Skin of body (tissue), 3 donors: ENCODE measurements at places on chromosomes 3 and 15. TPM values are rescaled to one million over a fixed set of nuclear protein-coding genes. Genes with fewer than 3 reads are reported as not detected.

DNA sequence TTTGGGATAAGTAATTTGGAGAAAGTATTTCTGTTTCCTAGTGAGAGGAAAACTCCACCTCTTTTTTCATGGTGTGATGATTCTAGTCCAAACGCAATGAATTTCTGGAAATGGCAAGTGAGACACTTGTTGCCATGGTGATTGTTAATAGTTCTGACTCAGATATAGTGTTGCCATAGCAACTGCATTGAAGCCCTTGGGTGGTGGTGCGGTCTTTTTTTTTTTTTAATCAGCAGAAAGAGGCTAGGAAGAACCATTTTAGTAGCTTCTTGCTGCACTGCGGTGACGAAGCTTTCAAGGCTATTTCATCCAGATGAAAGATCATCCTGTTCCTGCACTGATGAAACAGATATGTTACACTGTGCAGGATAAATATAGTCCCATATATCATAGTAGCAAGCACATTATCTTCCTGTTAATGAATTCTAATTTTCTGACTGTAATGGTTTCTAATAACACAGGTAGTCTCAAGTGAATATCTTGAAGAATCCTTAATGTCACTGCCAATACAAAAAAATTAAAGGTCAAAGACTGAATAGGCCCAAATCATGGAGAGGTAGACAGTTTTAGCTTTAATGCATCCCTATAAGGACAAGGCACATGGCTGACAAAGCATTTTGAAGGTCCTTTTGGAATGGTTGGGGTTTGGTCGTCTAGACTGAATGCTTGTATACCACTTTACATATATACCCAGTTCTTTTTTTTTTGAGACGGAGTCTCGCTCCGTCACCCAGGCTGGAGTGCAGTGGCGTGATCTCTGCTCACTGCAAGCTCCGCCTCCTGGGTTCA, 125.1 kb upstream of the ZBTB20 start:
- DNase-seq = no peak

GRCh38 chr3:32106132-32106928, at the start of gene GPD1L:
Gene GPD1L (plus strand): TSS chr3:32106620. CDS start chr3:32106712, 92 bp downstream.
- peak; percentile 83 for DNase-seq

DNA sequence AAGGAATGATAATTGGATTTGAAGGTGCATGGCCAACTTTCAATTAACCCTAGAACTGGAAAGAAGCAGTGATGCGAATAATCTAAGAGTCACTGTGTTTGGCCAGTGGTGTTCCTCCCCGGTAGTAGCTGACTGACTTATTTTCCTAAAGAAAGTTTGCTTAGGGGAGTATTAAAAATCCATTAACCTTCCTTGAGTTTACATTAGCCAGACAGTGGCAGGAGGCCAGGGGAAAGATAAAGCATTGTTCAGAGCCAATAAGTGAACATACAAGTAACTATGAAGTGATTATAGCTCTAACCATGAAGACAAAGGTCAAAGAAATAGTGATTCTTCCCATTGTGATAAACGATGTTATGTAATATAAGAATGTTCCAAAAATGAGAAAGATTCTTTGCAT, 8.9 kb upstream of the TMEM202 start:
- DNase-seq = no peak

GRCh38 chr3:95588473-95588872, 1225.9 kb upstream of the EPHA6 start:
- no peak for DNase-seq

- DNase-seq = no peak
Measured at GRCh38 chr15:25070353-25070963, 115.7 kb downstream of the SNRPN start.

GRCh38 chr3:139304383-139304782, 39.4 kb upstream of the MRPS22 start:
- no peak for DNase-seq

DNA sequence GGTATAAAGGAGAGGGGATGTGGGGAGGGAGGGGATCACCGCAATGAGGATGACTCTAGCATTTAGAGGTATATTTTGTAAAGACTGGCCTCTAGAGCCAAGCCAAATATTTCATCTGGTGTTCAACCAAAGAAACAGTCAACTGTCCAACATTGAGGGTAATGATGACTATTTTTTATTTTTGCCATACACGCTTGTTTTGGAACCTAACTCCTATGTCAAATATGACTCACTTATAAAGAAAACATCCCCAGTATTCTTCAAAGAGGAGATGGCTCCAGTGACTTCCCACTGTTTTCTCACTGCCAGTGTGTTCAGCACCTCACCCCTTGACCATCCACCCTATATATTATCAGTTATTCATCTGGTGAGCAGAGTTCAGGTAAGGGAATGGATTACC, 77.3 kb downstream of the WNT5A start:
- no peak for DNase-seq

DNA sequence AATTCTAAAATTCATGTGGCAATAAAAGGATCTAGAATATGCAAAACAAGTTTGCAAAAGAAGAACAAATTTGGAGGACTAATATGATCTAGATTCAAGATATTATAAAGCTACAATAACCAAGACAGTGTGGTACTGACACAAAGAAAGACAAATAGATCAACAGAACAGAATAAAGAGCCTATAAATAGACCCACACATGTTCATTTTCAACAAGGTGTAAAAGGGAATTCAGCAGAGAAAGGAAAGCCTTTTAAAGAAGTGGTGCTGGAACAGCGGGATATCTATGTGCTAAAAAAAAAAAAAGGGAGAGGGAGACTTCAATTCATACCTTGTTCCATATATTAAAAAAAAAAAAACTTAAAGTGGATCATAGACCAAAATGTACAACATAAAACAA, 149.0 kb downstream of the WDR76 start:
- DNase-seq = no peak

DNA sequence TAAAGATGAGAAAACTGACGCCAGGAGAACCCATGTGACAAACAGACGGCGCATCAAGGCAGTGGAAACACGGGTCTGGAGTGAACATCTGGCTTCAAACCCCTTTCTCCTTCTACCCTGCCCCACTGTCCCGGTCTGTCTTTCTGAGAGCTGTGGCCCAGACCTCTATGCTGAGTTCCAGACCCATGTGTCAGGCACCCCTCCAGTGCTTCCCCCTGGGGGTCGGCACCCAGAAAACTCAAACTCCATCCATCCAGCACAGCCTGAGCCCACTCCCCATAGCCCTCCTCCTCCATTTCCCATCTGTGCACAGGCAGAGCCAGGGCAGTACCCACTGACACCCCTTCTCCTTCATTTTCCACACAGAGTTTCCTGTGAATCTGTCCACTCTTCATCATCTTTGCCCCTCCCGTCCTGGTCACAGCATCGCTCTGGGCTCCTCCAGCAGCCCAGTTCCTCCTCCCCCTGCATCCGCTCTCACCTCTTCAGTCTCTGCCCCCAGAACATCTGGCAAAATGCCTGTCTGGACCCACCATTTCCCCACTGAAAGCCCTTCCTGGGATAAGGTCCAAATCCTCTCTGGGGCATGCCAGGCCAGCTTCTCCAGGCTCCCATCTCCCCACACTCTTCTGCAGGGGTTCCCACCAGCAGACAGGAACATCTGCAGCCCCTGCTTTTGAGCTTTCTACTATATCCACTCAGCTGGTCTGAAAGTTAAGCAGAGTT, 2.9 kb downstream of the FAM240A start:
- no peak for DNase-seq

GRCh38 chr3:131912255-131912654, 122.6 kb downstream of the CPNE4 start:
- DNase-seq = no peak

FOXB1 gene
- total RNA-seq = not detected

KCNMB3 gene
- total RNA-seq = 2.0 TPM

HCN4 gene
- total RNA-seq = 0.10 TPM
